ENCODE measurements at places on chromosomes 5 and 9.
A peak's percentile ranks its signal among the peaks of the same experiment; 100 is the strongest.

DNA sequence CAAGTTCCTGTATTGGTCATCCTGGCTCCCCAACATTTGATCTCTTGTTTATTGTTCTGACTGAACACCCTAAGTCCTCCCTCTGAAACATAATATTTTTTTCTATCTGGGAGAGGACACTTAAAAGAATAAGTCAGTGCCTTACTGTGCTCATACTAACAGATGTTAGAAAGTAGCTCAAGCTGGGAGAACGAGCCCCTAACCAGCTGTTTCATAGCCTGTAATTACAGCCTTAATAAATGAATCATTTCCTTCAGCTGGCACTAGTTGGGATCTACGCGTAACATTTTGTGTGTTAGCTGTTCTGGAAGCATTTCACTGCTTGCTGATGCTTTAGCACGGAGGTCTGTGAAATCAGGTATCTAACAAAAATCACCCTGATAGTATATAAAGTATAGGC lies 345.9 kb upstream of the RIOK2 start:
- peak; percentile 44 for DNase-seq

DNA sequence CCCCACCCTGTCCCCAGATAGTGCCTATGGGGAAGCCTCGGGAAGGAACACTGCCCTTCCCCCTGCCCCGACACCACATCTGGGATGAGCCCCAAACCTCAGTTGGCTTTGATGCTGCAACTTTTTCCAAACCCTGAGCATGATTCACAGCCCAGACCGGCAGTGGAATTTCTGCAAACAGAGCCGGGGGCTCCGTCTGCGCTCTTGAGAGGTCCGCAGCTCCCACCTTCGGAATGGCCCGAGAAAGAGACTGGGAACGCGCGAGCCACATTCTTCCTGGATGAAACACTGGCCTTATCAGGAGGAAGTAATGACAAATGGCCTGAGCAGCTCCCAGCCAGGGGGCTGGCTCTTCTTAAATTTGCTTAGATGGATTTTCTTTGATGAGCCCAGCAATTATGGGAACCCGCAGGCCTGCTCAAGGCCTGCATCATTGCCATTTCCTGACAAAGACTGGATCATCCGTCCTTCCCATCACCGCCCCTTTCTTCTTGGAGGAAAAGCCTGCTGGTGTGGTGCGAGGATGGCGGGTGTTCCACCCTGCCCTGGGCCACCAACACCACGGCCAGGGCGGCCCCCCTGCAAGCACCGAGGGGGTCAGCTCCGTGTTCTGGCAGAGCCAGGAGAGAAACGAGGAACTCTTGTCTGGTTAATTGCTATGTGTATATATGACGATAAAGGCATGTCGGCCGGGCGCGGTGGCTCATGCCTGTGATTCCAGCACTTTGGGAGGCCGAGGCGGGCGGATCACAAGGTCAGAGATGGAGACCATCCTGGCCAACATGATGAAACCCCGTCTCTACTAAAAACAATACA lies 38.8 kb upstream of the COL5A1 start:
- peak; percentile 100 for DNase-seq

GRCh38 chr9:37324691-37325490 lies 97.6 kb upstream of the GRHPR start:
- DNase-seq: no peak

- DNase-seq: peak; percentile 75
Measured at GRCh38 chr5:107743373-107744000, 72.8 kb upstream of the EFNA5 start.

DNA sequence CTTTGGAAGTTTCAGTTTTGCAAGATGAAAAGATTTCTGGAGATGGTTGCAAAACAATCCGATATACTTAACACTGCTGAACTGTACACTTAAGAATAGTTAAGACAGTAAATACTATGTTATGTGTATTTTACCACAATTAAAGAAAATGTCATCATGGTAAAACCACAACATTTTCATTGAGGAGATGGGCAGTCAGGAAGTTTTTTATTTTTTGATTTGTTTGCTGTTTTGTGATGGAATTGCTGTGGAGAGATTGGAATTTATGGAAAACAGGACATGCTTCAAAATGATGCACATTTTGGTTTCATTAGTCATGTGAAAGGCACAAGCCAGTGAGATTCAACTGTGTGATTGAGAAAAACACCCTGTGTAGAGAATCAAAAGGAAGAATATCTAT lies 90.5 kb upstream of the AGXT2 start:
- peak; percentile 45 for DNase-seq

DNA sequence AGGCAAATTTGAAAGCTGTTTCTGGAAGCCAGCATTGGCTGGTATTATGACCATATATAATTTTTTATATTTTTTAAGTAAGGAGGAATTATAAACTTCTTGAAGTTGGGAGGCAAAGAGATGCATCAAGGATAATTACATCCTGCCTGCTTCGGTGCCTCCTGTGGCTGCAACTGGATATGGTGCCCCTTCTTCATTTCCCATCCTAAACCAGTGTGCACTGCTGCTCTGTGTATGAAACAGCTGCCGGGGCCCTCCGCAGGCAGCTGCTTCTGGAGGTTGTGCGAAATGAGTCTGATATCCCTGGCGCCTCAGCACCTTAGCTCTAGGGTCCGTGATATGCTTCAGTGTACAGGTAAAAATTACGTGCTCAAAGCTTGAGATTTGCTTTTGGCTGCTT lies 304.2 kb downstream of the ENC1 start:
- no peak for DNase-seq

DNA sequence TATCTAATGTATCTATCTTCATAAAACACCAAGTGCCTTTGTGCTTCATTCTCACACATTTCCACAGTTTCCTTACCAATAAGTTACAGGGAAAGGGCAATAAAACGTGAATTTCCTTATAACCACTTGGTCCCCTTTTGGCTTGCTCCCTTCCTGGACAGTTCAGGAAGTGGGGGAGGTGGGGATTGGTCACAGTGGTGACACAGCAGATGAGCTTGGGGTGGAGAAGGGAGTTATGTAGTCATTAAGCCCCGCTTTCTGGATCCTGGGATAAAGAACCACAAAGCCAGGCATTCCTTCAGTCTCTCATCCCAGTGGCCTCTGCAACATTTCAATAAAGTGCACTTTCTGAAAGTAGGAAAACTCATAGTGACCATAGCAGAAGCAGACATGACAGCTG lies 47.1 kb upstream of the FYB1 start:
- DNase-seq: peak; percentile 62

GRCh38 chr5:126918615-126918957 lies 111.8 kb downstream of the MARCHF3 start:
- DNase-seq: no peak

GRCh38 chr9:127126971-127127370 lies 4.5 kb upstream of the ANGPTL2 start:
- no peak for DNase-seq

DNA sequence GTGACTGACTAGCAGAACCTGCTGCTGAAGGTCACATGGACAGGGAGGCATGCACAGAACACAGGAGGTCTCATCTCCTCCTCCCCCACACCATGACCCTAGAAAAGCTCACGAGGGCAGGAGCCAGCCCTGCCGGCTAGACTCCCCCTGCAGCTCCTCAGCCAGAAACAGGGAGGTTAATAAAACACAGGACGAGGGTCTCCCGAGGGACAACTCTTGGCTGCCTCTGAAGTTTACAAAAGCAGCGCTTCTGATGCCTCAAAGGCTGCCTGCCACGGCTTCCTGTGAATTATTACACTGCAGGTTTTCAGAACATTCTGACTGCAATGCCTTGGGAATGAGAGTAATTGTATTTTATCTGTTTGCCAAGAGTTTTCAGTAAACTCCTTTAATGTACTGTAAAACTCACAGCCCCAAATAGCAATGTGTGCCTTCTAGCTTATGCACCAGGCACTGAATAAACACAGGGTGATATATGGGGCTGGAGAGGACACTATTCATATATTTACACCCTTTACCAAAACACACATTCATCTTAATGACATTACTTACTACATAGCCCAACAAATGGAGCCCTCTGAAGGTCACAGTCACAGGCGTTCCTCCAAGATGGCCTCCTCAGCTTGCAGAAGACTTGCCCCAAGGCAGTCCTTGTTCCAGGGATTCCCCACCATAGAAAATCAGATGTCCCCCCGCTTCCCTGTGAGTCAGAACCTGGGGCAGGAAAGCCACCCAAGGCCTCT lies 83.7 kb downstream of the C5orf15 start:
- no peak for DNase-seq

DNA sequence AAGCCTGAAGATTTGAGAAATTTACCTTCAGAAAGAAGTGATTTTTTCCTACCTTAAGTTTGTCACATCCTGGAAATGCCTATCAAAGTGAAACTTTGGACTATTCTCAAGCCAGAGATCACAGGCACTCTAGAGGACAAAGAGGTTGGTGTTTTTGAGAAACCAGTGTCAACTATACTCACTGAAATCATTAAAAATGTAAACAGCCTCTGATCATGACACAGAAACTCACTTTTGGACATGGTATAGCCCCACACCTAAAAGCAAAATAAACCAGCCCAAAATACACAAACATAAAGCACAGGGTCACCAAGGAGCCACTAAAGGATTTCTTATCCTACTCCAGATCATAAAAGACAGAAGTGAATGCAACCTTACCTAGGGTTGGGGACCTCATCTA lies 65.7 kb upstream of the ICE1 start:
- DNase-seq: no peak

DNA sequence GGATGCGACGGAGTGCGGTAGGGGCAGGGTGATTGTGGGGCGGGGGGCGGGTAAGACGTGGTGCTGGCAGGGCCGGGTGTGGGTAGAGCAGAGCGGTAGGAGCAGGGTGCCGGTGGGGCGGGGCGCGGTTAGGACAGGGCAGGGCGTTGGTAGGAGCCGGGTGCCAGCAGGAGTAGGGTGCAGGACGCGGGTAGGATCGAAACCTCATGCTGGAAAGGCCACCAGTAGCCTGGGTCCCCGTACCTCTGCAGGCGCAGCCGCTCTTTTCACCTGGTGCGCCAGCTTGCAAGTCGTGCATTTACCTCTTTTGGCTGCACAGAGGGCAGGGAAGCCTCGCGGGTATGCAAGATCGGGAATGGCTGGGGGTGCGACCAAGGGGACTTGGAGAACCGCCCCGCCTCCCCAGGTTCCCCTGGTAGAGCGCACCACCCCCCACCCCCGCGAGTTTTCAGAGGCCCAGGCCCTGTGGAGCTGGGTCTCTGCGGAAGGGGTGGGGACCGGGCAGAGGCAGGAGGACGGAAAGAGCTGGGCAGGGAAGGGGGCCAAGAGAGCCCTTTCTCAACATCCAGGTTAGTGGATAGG lies 104.8 kb upstream of the SIMC1 start:
- no peak for DNase-seq

- no peak for DNase-seq
Measured at GRCh38 chr9:23824830-23825591, 1.0 kb downstream of the ELAVL2 start.

- DNase-seq: peak; percentile 11
Measured at GRCh38 chr5:24642022-24642421, 2.8 kb downstream of the CDH10 start.

DNA sequence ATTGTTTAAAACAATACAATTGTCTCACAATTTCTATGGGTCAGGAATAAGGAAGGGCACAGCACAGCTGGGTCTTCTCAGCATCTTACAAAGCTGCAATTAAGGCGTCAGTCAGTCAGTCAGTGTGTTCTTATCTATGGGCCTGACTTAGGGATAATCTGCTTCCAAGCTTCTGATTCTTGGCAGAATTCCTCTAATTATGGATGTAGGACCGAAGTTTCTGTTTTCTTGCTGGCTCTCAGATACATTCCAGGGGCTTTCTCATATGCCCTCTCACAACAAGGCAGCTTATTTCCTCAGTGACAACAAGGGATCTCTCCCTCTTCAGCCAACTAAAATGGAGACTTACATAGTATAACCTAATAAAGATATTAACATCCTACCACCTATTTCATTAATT lies 1925.3 kb upstream of the ACO1 start:
- no peak for DNase-seq

DNA sequence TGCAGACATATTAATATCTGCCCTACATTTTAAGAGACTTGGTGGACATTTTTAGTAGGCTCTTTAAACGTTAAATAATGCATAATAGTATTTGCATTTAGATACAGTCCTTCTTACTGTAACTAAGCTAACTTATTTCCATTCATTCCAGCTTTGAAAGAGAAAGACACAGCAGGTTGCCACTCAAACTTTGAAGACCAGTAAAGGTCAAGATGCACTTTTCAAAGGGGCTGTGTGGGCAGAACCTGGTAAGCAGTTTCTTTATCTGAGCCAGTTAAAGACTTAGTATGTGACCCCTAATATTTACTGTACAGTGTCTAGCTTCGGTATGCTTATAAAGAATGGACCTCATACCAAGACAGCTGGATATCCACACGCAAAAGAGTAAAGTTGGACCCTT lies 20.8 kb downstream of the PLGRKT start:
- no peak for DNase-seq
